ENCODE measurements at places on chromosomes 13 and 19.

DNA sequence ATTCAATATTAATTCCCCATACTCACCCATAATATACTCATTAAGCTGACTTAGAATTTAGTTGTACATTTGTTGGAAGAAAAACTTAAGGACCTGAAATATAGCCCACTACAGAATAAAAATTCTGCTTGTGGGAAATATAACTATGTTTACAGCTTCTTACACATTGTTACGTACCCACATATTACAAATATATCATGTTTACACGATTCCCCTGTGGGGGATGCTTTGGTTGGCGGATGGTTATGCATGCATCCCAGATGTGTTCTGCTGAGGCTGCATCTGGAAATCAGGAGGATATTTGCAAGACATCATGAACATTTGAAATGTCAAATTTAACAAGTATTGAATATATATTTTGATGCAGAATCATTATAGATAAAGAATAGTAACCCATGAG is 79.5 kb upstream of the KL start:
- DNase-seq, result no peak

DNA sequence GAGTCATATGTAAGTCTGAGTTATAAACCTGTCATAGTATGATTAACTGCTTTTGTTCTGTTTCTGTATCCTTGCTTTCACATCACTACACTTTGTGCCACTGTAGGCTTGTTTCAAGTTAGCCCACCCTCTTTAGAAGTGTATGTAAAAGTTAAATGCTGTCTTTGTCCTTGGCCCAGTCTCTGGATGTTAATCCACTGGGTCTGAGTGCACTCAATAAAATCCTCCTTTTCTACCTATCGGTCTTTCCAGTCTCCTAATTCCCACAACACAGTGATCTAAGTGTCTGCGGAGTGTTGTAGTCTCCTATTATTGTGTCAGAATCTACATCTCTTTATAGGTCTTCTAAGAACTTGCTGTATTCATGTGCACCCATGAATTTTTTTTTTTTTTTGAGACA is 14.1 kb downstream of the ZNF429 start:
- DNase-seq, result no peak

DNA sequence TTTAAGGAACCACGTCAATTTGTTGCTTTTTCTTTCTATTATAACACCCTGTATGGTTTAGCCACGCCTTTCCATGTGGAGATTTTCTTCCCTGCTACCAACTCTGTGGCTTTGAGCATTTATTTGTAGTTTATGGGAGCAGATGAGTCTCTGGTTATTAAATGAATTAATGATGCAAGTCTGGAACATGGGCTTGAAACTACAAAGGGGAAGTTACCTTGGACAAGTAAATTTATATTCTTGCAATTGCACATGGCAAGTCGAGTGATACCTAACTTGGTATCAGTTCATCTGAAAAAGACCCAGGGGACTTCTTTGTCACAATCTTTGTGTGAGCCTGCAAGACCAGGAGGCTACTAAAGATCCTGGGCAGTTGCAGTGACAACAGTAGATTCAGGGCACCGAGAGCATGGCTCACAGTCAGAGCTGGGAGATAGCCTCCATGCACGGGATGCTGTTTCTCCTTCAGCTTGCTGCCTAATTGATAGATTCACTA is 24.4 kb downstream of the B3GLCT start:
- no peak for DNase-seq

GRCh38 chr19:51359294-51359693 is 6.9 kb downstream of the ETFB start:
- no peak for DNase-seq

DNA sequence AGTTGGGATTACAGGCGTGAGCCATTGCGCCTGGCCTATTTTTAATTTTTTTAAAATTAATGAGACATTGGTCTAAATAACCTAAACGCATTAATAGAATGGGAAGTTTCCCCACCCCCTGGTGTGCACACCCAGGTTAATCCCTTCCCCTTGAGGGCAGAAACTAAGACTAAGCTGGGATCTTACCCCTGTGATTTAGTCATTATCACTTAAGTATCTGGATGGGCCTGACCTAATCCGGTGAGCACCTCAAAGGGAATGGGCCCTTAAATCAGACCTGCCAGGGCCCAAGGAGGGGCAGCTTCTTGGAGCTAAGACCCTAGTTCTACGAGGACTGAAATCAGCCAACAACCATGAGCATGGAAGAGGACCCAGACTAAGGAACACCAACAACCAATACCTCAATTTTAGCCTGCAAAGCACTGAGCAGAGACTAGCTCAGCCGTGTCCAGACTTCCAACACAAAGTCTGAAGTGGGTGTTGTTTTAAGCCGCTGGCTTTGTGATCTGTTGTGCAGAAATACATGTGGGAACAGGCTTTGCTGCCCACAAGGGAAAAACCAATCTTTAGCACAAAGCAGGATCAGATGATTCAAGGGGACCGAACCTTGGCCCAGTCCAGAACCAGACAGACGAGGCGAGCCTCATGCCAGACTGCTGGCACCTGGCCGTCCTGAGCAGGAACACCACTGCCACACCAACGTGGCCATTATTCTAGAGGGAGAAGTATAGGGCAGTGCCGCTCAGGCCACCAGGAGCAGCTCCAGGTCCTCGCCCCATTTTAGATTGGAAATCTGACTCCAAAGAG is 7.1 kb downstream of the UBE2S start:
- no peak for DNase-seq

DNA sequence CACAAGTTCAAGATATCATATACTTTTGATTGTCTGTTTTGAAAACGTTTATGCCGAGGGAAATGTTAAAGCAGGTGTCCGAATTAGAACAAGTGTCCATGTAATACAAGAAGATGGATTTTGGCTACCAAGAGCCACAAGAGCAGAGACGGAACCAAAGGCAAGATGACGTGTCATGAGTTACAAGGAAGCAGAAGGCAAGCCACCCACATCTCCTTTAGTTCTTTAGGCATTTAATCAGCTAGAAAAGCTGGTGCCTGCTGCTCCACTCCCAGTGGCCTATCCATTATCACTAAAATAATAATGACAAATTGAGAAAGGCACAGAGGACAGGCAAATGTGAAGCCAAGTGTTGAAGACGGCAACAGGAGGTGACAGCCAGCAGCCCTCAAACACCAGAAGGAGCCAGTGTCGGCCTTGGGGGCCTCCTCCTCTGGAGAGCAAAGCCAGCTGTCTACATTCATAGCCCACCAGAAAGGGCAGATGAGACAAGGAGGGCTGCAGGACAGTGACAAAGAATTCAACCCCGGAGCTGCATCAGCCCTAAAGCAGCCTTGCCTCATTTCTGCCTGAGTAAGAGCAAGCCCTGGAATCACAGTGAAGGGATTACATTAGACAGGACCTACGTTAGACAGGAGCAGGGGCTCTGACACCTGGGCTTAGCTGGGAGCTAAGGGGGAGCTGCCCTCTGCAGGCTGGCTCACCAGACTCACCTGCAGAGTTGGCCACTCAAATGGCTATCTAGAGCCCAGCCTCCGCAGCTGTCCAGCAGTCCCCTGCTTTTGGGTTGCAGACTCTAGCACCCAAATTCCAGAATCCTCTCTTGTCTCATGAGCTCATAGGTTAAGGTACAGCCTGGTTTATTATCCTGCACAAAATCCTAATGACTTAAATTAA is 569.9 kb downstream of the UQCRFS1 start:
- no peak for DNase-seq

DNA sequence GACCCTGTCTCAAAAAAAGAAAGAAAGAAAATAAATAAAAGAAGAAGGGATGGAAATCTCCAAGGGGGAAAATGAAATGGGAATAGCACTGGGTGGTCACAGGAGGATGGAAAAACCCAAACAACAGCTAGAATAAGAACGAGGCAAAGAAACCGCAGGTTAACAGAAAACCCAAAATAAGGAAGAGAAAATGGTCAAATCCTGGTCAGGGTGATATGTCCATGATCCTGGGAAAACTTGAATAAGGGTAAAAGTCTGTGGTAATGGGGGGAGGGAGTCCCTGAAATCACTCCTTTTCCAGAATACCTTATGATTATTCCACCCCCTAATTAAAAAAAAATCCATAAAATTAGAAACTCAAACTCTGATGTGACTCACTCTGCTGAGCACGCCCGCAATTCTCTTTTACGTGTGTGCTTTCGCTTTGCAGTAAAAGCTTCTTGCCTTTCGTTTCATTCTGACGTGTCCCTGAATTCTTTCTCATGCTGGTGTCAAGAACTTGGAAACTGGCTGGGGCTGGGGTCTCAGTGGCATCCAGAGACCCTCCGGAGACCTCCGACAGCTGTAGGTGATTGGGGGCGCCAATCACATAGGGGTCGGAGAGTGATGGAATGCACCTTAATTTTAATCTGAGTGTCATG is 4.3 kb upstream of the NAXD start:
- DNase-seq, result peak; percentile 69

DNA sequence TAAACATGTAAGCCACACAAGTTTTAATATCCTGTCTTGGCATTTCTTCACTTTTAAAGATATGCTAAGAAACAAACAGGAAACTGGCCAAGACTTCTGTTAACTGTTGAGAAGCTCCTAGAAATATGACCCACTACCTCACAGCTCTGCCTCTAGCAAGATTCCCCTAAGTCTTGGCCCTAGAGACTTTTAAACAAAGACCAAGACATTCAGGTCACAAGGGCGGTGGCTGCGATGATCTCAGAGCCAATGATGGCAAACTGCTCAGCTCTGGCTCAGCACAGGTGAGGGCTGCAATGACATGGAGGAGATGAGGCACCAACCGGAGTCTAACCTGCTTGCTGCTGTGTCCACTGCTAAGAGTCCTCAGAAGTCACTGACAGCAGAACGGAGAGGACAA is 114.8 kb downstream of the SUCLA2 start:
- DNase-seq, result no peak

GRCh38 chr19:43562226-43562697 is 13.1 kb downstream of the XRCC1 start:
- no peak for DNase-seq

DNA sequence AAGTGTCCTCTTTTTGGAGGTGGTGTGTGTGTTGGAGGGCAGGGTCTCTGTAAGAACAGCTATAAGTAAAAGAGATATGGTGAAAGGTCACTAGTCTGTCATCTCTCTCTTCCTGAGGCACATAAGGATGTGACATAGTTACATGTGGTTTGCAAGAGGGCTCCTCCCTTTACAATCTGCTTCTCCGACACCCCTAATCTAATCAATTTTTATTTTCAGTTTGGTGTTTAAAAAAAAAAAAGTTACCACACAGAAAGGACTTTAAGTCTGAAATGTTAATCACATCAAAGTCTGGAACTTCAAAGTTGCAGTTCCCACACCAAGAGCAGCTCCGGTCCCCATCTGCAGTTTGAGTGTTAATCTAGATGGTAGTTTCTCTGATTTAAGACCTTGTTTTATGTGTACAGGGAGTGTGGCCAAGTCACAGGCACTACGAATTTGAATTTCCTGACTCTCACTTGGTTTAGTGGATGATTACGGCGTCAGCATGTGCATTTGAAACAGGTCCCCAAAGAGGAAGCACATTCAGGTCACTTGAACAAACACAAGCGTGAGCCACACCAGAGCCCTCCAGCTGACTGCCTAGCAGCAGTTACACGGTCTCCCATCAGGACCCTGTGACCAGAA is 53.1 kb downstream of the FOXO1 start:
- DNase-seq, result peak; percentile 76

DNA sequence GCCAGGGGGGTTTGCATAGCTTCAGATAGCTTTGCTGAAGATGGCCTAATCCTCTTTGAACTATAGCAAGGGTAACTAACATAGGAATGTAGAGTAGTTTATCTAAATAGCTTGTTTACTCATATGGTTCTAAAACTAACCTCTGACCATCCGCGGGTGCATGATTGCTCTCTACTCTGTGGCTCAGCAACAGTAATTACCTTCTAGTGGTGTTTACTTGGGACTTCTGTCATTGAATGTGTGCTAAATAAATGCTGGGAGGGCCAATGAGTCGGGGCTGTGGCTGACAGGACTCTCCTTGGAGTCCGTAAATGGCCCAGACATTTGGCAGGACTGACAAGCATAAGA is 1461.9 kb downstream of the UQCRFS1 start:
- DNase-seq, result no peak

DNA sequence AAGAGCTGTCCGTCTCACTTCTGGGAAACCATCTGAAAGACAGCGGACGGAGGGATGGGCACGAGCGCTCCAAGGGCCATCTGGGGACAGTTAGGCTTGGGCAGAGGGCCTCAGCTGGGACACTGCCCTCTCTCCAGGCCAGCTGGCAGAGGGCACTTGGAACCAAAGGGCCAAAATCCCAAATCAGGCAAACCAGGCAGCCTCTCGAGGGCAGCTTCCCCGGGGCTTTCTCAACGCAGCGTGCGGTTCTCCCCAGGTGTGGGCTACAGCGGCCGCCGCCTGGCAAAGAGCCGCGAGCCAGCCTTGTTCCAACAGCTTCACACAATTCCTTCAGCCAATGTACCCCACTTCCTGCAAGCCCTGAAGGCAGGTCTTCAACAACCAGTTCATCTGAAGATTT is 5.0 kb downstream of the MLLT1 start:
- no peak for DNase-seq

GRCh38 chr19:41774515-41774980 is 19.2 kb downstream of the CEACAM6 start:
- peak; percentile 38 for DNase-seq

GRCh38 chr19:718991-719512 is 10.3 kb downstream of the PALM start:
- DNase-seq, result no peak

- DNase-seq, result no peak
Observed at GRCh38 chr19:31500197-31500830, 151.1 kb upstream of the TSHZ3 start.

DNA sequence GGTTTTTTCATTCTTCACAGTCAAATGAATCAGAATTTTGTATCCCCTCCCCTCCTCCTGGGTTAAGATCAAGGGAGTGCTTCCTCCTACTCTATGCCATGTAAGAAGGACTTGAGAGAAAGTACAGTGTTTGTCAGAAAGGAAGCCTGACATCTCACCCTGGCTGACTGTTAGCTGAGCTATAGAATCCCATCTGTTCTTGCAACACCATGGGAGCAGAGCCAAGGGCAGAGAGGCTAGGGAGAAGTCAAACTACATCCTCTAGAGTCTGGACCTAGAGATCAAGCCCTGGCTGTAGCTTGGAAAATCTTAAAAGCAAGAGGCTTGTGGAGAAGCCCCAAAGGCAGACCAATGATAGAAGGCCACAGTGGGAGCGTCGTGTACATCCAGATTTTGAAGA is 145.9 kb downstream of the OLFM4 start:
- DNase-seq, result no peak

- no peak for DNase-seq
Observed at GRCh38 chr19:5196832-5197231, 143.8 kb downstream of the PTPRS start.

DNA sequence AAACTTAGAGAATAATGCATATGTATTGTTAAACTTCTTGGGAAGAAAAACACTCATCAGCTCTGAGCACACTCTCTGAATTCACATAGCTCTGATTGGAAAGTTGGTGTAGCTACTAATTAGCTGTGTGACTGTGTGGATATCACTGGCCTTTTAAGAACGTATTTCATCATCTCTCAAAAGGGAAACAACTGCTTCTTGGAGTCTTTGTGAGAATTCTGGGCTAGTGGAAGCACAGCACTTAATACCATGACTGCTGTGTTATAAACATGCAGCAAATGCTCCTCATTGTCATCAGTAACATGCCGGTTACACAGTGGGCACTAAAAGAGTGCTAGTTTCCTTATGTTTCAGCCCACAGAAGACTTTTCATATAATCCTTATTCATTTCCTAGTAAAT is 220.9 kb upstream of the CSNK1A1L start:
- DNase-seq, result no peak
